Left cardiac atrium (tissue), 4 donors: ENCODE measurements at places on chromosomes 16 and 17.

- DNase-seq = no peak
These were observed 9.7 kb downstream of the ENPP7 start for GRCh38 chr17:79740413-79740812.

DNA sequence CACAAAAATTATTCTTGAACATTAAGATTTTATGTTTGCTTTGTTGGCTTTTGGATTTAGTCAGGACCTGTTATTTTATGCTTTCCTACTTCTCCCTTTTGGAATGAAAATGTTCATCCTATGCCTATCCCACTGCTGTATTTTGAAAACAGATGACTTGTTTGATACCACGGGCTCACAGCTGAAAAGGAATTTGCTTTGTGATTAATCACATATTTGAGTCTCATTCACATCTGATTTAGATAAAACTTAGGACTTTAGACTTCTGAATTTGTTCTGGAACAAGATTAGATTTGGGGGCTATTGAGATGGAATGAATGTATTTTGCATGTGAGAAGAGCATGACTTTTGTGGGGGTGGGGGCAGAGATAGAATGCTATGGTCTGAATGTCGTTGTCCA, 1012.6 kb downstream of the CDH11 start:
- no peak for DNase-seq

DNA sequence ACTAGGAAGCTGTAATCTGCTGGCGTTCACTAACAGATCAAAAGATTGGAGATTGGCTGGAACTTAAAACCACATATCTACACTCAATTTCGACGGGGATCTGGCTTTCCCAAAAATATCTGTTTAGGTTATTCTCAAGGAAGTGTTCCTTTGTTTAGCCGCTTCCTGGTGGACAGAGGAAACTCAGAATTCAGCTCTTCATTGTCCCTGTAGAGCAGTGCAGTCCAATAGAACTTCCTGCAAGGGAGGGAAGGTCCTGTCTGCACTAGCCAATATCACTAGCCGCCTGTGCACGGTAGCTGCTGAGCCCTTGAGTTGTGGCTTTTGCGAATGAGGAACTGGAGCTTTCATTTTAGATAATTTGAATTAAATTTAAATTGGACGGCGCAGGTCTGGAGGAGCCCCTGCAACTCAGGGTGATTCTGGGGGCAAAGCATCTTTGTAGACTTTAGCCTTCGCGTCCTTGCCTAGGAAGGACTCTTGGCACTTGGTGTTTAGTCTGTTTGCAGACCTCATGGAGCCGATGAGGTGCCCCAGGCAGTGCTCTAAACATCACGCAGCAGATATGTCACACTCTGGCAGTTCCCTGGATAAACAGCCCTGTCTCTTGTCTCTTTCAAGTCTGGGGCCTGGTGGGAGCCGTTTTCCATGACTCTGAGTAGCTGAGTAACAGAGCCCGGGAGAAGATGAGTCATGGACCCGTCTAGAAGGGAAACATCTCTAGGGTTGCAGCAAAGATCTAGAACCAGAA, 122.2 kb downstream of the CCDC182 start:
- DNase-seq = peak; percentile 57

GRCh38 chr17:47603830-47604597, 45.7 kb upstream of the KPNB1 start:
- no peak for DNase-seq

GRCh38 chr17:54662978-54663876, 237.4 kb upstream of the TOM1L1 start:
- no peak for DNase-seq

GRCh38 chr16:86452451-86452850, 57.9 kb upstream of the FOXF1 start:
- DNase-seq = no peak

GRCh38 chr17:75551266-75551665, 25.8 kb downstream of the LLGL2 start:
- DNase-seq = no peak

DNA sequence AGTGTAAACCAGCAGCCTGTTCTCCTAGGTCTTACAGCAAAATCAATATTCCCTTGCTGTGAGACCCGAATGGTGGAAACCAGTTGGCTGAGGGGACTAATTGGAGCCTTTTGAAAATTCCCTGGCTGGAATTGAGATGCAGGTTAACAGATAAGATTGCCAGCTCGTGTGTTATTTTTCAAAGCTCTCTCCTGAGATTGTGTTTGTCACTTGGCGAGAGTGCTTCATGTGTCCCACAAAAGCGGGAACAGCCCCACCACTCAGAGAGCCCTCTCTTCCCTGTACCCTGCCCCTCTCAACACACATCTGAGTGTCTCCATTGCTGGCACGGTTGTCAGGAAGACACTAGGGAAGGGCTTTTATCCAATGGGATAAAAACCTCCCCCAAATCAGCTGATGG, 356.1 kb downstream of the CPPED1 start:
- DNase-seq = no peak

DNA sequence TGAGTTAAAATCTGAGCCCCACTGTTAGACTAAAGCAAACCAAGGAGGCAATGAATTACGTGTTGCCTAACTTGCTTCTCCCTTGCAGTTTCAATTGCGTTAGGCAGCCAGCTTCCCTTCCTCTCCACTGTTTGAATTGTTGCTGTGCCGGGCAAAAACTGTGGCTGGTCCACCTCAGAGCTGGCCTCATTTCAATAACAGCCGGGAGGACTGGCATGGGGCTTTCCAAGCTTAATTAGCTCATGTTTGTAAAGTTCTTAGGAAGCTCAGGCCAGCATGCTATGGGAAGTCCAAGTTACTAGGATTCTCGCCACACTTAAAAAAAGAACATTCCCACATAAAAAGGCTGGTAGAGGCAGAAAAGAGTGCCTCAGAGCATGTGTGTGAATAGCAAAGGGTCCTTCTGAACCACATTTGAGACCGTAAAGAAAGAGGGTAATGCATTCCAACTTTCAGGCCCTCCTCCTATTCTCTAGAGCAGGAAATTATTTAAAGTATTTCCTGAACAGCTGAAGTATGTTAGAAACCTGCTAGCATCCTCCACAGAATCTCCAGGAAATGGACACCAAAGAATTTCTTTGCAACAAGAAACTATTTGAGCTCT, 79.0 kb upstream of the SMURF2 start:
- peak; percentile 44 for DNase-seq

GRCh38 chr16:11067266-11067665, 122.9 kb downstream of the CLEC16A start:
- DNase-seq = no peak

GRCh38 chr16:51161440-51162195, 10.5 kb upstream of the SALL1 start:
- DNase-seq = no peak

GRCh38 chr17:68870976-68871375, 84.2 kb downstream of the ABCA8 start:
- DNase-seq = no peak

DNA sequence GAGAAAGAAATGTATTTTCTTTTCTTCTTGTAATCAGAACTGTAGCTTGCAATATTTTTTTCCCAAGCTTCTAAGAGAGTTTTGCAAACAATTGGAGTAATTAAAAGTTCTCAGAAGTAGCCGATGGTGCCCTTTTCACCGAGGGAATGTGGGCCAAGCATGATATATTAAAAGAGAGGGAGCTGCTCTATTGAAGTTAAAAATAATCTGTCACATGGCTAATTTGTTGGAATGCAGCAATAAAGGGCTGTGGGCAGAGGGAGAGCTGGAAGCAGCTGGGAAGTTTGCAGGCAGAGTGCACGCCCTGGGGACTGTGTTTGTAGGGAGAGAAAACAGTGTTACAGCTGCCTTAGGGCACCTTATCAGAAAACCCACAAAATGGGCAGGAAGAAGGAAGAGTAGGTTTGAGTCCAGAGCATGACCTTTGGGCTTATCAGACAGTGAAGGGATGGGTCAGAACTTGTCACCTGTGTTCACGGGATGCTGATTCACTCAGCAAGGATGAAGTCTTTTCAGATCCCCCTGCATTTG, 18.5 kb upstream of the TERF2 start:
- DNase-seq = no peak

DNA sequence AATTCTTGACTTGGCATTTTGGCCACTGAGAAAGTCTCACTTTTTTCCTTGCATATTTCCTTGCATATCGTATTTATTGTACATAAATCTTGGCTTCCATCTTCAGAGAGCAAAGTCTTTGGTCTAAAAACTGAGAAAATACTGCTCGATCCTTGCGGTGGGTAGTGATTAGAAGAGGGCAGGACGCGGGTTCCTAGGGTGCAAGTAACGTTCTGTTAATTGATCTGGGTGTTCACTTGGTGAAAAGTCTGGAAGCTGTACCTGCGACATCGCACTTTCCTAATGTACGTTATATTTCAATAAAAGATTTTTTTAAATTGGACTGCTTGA, 758 bp upstream of the UBALD2 start:
- no peak for DNase-seq

- DNase-seq = no peak
These were observed 11.8 kb upstream of the ALDH3A1 start for GRCh38 chr17:19759568-19760549.

DNA sequence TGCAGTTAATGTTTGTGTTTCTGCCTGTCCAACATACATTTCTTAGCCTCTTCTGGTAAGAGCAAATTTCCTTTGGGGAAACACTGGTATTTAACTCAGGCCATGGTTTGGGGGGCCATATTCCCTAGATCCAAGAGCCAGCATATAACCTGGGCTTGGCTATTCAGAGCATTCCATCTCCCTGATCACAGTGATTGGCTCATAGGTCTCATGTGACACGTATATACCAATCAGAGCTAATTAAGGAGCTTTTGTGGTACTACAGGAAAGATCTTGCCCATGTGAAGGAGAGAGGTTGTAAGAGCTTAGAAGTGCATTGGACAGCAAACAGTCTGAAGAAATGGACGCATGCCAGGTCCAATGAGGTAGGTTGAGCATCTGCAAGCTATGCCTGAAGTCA, 33.4 kb upstream of the GPR139 start:
- DNase-seq = no peak

DNA sequence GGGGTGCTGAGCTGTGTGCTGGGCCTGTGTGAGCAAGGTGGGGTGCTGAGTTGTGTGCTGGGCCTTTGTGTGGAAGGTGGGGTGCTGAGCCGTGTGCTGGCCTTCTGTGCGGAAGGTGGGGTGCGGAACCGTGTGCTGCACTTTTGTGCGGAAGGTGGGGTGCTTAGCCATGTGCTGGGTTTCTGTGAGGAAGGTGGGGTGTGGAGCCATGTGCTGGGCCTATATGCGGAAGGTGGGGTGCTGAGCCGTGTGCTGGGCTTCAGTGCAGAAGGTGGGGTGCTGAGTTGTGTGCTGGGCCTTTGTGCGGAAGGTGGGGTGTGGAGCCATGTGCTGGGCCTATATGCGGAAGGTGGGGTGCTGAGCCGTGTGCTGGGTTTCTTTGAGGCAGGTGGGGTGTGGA, 555.4 kb upstream of the EEF2KMT start:
- no peak for DNase-seq

DNA sequence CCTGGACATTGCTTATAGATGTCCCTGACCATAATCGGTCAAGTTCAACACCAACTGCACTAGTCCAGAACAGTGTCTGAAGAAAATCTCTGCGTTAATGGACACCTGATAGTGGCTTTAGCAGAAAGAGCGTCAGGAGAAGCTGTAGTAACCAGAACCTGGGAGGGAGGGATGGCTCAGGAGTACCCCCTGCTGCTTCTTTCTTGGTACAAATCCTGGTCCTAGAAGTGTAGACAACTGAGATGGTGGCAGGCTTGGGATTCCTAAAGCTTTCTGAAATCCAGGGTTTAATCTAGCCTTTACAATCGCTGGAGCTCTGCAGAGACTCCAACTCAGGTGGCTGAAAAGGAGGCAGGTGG, 5.4 kb downstream of the MAP3K14 start:
- no peak for DNase-seq

GRCh38 chr17:27389542-27390140, 66.6 kb upstream of the KSR1 start:
- DNase-seq = no peak

DNA sequence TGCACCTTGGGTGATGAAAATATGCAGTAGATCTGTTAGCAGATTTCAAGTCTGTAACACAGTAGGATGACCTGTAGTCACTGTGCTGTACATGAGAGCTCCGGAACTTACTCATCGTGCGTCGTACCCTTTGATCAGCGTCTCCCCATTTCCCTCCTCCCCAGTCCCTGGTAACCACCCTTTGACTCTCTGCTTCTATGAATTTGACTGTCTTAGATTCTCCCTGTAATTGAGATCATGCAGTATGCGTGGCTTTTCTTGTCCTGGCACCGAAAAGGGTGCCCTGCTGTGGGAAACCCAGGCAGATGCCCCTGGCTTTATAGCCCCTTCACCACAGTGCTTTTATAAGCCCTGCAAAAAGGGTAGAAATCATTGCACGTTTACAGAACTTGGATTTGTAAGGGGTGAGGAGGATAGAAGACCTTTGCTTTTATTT, 20.5 kb downstream of the CLEC16A start:
- no peak for DNase-seq

DNA sequence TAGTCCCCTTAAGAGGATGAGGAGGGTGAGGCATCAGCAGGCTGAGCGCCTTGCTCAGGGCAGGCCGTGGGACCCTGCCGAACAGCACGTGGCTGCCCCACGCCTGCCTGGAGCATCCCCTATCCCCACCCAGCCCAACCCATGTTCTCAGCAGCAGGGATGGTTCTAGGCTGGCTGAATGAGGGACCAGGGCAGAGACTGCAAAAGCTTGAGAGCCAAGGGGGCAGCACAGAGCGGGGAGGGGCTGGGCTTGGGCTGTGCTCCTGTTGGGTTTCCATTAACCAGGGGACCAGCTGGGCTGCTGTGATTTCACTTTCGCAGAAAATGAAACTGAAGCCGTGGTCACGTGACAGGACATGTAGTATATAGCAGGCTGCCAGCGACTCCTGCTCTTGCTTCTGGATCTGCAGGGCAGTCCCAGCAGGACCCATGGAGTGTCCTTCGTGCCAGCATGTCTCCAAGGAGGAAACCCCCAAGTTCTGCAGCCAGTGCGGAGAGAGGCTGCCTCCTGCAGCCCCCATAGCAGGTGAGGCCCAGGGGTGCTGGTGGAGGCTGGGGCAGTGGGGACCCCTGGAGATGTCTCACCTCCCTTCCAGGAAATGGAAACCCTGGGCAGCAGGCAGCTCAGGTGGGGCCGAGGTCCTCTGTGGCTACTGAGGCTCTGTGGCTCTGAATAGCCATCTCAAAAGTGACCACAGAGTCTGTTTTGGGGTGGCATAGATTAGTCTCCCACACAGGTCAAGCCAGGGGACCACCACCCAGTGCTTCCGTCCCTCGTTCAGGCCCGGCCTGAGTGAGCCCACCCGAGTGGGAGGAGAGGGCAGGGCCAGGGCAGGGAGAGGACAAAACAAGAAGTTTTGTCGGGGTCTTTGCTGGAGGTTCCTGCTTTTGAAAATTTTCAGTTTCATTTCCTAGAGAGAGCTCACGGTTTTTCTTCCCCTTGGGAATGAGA, 2.9 kb downstream of the RNF213 start:
- peak; percentile 90 for DNase-seq

- no peak for DNase-seq
These were observed 341.5 kb downstream of the SNX29 start for GRCh38 chr16:12317856-12318537.

- no peak for DNase-seq
These were observed 60.5 kb downstream of the TRIM37 start for GRCh38 chr17:59046192-59046591.

GRCh38 chr16:929227-930073, 41.3 kb downstream of the LMF1 start:
- DNase-seq = no peak

GRCh38 chr17:74177018-74177450, 26.4 kb upstream of the RPL38 start:
- no peak for DNase-seq

GRCh38 chr17:44007346-44008204, 3.2 kb downstream of the NAGS start:
- peak; percentile 43 for DNase-seq

GRCh38 chr17:31458829-31459228, 67.4 kb downstream of the RAB11FIP4 start:
- no peak for DNase-seq
